ENCODE measurements at places on chromosomes 7 and 10. TPM values are rescaled to one million over a fixed set of nuclear protein-coding genes. Genes with fewer than 3 reads are reported as not detected.

DNA sequence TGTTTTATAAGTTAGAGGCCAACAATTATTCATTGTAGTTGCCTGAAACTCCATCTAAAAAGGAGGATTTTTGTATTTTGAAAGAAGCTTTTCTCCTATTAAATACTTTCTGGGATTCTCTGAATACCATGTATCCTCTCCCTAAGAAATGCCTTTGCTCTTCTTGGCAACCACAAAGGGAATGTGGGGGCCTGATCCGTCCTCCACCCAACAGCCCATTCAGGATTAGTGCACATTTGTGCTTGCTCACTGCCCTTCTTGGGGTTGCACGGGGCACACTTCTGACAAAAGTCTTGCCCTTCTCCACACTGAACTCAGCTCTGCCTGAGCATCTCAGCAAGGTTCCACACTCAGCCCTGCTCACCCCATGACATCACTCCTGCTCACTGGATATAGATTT lies 194.2 kb downstream of the SLC25A13 start:
- H3K4me3 ChIP-seq = no peak overlapping the region
- H3K36me3 ChIP-seq = no peaks in the 10 kb centered on the region
- H3K4me1 ChIP-seq = no peaks in the 10 kb centered on the region
- H3K27ac ChIP-seq = no peak overlapping the region
- H3K27me3 ChIP-seq = no peaks in the 10 kb centered on the region

GRCh38 chr10:73576178-73576889 lies 14.8 kb downstream of the USP54 start:
- no peaks in the 10 kb centered on the region for H3K27me3 ChIP-seq
- peaks cover 8% of the 10 kb centered on the region for H3K4me1 ChIP-seq
- no peak overlapping the region for H3K4me3 ChIP-seq
- H3K36me3 ChIP-seq = no peaks in the 10 kb centered on the region

GRCh38 chr7:22872096-22872807 lies 49.6 kb upstream of the TOMM7 start:
- DNase-seq = no peak
- H3K27me3 ChIP-seq = no peaks in the 10 kb centered on the region
- H3K4me3 ChIP-seq = no peak overlapping the region
- H3K36me3 ChIP-seq = no peaks in the 10 kb centered on the region
- no peak overlapping the region for H3K27ac ChIP-seq

GRCh38 chr7:149569025-149569725 lies 71.6 kb upstream of the ZNF746 start:
- no peak overlapping the region for H3K27ac ChIP-seq
- no peak for DNase-seq
- no peak overlapping the region for H3K4me3 ChIP-seq
- H3K4me1 ChIP-seq = no peaks in the 10 kb centered on the region
- peaks cover 18% of the 10 kb centered on the region for H3K36me3 ChIP-seq

DNA sequence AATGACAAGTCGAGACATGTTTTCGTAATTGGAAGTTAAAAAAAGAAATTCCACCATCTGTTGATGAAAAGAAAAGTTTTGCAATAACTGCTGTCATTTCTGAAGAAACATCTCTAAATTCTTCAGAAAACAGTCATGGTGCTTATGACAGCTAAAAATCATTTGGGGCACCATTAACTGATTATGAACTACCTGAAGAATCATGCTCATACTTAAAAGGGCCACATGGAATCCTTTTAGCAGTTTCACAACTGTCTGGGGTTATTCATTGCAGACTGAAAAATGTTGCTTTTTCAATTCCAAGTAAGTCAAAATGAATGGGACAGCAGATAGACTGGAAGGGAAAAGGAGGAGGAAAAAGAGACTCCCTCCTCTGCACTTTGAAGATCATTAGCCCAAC lies 134.2 kb downstream of the CHN2 start:
- no peaks in the 10 kb centered on the region for H3K27me3 ChIP-seq
- no peak overlapping the region for H3K4me3 ChIP-seq
- no peak for DNase-seq
- H3K36me3 ChIP-seq = no peaks in the 10 kb centered on the region

GRCh38 chr7:134852625-134853024 lies 73.2 kb downstream of the CALD1 start:
- peak; percentile 54 for DNase-seq
- no peaks in the 10 kb centered on the region for H3K36me3 ChIP-seq
- H3K27ac ChIP-seq = no peak overlapping the region
- H3K4me3 ChIP-seq = no peak overlapping the region
- no peaks in the 10 kb centered on the region for H3K27me3 ChIP-seq

GRCh38 chr7:27948861-27949260 lies 208.9 kb downstream of the TAX1BP1 start:
- H3K36me3 ChIP-seq = no peaks in the 10 kb centered on the region
- H3K4me3 ChIP-seq = no peak overlapping the region
- H3K4me1 ChIP-seq = peaks cover 35% of the 10 kb centered on the region
- H3K27ac ChIP-seq = no peak overlapping the region
- DNase-seq = peak; percentile 66

GRCh38 chr10:95496951-95497350 lies 64.2 kb downstream of the SORBS1 start:
- H3K27me3 ChIP-seq = no peaks in the 10 kb centered on the region
- no peaks in the 10 kb centered on the region for H3K36me3 ChIP-seq
- peaks cover 14% of the 10 kb centered on the region for H3K4me1 ChIP-seq
- DNase-seq = no peak

DNA sequence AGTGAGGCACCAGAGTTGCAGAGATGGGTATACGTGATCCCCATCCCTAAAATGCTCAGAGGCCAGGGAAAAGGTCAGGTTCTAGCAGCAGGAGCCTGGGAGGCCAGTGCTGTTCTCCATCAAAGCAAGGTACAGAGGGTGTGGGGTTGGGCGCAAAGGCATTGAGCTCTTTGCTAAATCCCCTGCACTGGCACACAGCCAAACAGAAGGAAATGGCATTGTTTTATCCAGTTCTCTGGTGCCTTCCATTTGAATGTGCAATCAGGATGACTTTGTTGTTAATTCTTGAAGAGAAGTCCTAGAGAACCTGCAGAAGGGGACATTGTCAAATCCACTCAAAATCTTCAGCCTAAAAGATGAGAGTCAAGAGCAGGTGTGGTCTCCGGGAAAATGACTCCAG lies 111.3 kb upstream of the CHST15 start:
- no peaks in the 10 kb centered on the region for H3K27me3 ChIP-seq
- no peaks in the 10 kb centered on the region for H3K36me3 ChIP-seq
- H3K27ac ChIP-seq = no peak overlapping the region
- H3K4me3 ChIP-seq = no peak overlapping the region
- no peak for DNase-seq

- peak overlapping the region; percentile 13 for H3K27ac ChIP-seq
- peaks cover 32% of the 10 kb centered on the region for H3K4me1 ChIP-seq
- no peaks in the 10 kb centered on the region for H3K36me3 ChIP-seq
- DNase-seq = no peak
- peaks cover 2% of the 10 kb centered on the region for H3K27me3 ChIP-seq
- no peak overlapping the region for H3K4me3 ChIP-seq
Observed at GRCh38 chr7:155208681-155209477, 88.8 kb upstream of the INSIG1 start.

GRCh38 chr7:71325151-71325550 lies 193.2 kb downstream of the GALNT17 start:
- H3K36me3 ChIP-seq = no peaks in the 10 kb centered on the region
- H3K27ac ChIP-seq = no peak overlapping the region
- no peak for DNase-seq
- H3K27me3 ChIP-seq = no peaks in the 10 kb centered on the region

DNA sequence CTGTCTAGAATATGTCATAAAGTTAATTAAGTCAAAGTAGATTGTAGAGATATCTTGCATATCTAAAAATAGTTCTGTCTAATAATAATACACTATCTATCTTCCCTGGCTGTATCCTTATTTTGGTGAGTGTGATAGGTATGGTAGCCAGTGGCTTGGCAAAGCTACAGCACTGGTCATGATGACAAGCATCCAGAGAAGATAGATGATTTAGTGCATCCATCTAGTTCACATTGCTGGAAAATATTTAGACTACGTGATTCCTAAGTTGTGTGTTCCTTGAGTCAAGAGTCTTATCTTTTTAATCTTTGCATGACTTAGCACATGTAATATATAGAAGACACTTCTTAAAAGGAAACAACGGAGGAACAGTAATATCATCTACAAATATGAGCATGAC lies 711.2 kb upstream of the KCND2 start:
- no peaks in the 10 kb centered on the region for H3K36me3 ChIP-seq
- H3K27me3 ChIP-seq = no peaks in the 10 kb centered on the region
- H3K4me1 ChIP-seq = no peaks in the 10 kb centered on the region
- H3K4me3 ChIP-seq = no peak overlapping the region

The SLC25A13 gene
- 10.4 TPM for polyA plus RNA-seq

Measured in muscle of leg (tissue), 16 donors.